ENCODE measurements at places on chromosomes 12 and 14.
A peak's percentile ranks its signal among the peaks of the same experiment; 100 is the strongest.

- no peak for DNase-seq
These were observed 9.2 kb upstream of the PLEKHD1 start for GRCh38 chr14:69475194-69475818.

- no peak for DNase-seq
These were observed 171.1 kb upstream of the TMPO start for GRCh38 chr12:98344046-98344930.

- no peak for DNase-seq
These were observed 1.2 kb upstream of the WDR20 start for GRCh38 chr14:102138535-102138934.

- DNase-seq: no peak
These were observed 46.2 kb upstream of the TUNAR start for GRCh38 chr14:95830386-95830785.

DNA sequence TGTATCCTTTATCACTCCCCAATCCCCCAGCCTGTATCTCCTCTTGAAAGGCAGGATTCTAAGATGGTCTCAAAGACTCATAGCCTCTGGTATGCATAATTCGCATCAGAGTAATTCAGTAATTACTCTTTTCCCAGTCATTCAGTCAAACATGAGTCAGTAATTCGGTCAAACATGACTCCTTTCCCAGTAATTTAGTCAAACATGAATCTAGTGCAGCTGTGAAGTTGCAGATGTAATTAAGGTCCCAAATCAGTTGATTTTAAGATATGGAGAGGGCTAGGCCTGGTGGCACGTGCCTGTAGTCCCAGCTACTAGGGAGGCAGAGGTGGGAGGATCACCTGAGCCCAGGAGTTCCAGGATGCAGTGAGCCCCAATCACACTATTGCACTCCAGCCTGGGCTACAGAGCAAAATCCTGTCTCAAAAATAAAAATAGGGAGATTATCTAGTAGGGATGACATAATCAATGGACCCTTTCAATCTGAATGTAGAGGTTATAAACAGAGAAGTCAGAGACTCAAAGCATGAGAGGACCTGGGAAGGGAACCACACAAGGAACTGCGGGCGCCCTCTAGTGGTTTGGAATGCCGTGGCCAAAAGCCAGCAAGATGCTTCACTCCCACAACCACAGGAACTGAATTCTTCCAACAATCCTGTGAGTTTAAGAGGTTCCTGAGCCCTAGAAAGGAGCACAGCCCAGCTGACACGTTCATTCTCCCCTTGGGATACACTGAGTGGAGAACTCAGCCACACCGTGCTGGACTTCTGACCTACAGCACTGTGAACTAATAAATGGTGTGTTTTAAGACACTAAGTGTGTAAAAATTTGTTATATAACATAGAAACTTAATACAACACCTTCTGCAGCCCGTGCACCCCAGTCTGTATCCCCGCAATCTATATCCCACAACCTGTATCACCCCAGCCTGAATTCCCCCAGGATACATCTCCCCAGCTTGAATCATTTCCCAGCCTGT lies 14.3 kb upstream of the ARMH4 start:
- peak; percentile 89 for DNase-seq

GRCh38 chr12:109775172-109775881 lies 57.9 kb downstream of the TRPV4 start:
- DNase-seq: peak; percentile 74
